Islet precursor cell (in vitro differentiated cells): ENCODE measurements at places on chromosomes 2 and 18.
A peak's percentile ranks its signal among the peaks of the same experiment; 100 is the strongest.

DNA sequence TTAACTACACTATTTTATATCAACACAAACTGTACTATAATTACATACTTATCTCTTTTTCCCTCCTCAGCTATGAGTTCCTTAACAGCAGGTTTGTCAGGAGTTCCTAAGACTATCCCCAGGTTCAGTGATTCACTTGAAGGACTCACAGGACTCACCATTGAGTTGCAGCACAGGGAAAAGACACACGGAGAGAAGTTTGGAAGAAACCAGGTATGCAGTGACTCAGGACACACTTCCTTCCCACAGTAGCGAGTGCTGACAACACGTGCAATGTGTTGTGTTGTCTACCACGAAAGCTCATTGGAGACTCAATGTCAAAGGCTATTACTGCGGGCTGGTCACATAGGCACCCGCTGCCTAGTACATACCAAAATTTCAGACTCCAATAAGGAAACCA lies 32.0 kb downstream of the MGAT4A start:
- DNase-seq, result no peak

GRCh38 chr2:53949457-53949856 lies 21.3 kb downstream of the PSME4 start:
- DNase-seq, result no peak

DNA sequence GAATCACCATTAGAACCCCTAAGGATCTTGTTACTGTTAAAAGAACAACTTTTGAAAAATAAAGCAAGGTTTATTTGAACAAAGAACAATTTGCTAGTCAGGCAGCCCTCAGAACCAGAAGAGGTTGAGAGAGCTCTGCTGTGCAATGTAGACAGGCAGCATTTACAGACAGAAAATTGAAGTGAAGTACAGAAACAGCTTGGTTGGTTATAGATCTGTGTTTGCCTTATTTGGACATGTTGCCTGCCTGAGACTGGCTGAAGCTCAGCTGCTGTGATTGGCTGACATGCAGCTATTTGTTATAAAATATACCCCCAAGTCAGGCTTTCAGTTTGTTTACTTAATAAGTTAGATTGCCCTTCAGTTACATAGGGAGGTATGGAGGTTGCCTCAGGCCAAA lies 12.5 kb downstream of the MSTN start:
- DNase-seq, result no peak

- DNase-seq, result no peak
Measured at GRCh38 chr2:206869824-206870495, 69.4 kb upstream of the CPO start.

GRCh38 chr2:28702415-28702861 lies 49.2 kb upstream of the PPP1CB start:
- no peak for DNase-seq

DNA sequence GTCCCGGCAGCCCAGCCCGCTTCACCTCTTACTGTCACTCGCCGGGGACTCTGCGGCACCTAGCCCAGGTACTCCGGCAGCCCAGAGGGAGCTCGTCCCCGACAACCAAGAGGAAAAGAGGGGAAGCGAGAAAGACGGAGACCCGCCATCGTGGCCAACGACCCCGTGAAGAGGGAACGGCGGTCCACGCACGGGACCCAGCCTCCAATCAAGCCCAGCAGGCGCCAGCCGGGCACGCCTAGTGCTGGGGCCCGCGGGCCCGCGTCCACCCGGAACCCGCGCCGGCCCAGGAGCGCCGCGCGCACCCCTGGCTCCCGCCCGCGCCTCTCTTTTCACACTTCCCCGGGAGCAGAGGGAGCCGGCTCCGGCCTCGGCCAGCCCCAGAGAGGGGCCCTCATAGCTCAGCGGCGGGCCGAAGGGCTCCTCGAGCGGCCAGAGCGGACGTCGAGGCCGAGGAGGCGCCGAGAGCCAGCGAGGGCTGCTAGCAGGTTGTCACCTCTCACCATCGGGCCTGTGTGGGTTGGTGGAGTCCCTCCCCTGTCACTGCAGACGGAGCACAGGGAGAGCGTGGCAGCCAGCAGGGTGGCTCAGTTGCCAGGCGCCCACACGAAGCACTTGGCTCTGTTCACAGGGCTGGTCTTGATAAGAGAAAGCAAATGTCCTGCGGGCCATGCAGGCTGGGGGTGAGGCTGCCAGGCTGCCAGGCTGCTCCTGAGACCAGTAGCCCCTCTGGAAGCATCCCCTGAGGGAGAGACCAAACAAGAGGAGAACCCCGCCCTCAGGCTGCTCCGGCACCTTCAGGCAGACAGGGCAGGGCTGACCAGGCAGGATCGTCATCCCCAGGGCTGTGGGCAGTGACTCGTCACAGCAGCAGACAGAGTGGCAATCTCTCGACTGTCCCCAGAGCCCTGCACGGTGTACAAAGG lies 36.9 kb upstream of the KLF11 start:
- DNase-seq, result peak; percentile 87

DNA sequence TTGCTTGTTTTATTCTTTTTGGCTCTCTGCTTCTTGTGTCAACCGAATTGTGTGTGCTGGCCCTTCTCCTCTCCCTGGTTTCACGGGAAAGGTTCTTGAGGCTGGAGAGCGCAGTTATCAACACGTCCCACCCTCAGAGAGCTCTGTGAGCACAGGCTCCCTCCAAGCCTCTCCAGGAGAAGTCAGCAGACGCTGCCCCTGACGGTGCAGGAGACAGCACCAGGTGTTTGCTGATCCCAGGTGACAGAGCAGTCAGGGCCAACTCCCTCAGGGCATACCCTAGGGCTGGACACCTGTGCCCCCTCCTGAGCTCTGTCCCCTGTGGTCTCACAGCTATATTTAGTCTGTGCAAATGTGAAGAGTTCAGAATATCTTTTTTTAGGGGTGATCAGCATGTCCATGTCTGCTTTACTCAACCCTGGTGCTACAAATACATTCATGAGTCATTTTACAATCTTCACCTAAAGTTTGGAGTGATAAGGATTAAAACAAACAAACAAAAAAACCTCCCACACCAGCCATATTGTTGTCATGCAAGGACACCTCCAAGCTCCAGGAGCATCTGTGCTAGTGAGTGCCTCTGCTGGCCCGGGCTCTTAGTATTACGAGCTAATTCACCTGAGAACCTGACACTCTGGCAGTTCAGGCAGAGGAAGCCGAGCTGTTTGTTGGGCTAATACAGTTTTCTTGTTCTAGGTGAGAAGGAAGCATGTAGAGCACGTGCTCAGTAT lies 65.9 kb upstream of the TMEM200C start:
- no peak for DNase-seq

DNA sequence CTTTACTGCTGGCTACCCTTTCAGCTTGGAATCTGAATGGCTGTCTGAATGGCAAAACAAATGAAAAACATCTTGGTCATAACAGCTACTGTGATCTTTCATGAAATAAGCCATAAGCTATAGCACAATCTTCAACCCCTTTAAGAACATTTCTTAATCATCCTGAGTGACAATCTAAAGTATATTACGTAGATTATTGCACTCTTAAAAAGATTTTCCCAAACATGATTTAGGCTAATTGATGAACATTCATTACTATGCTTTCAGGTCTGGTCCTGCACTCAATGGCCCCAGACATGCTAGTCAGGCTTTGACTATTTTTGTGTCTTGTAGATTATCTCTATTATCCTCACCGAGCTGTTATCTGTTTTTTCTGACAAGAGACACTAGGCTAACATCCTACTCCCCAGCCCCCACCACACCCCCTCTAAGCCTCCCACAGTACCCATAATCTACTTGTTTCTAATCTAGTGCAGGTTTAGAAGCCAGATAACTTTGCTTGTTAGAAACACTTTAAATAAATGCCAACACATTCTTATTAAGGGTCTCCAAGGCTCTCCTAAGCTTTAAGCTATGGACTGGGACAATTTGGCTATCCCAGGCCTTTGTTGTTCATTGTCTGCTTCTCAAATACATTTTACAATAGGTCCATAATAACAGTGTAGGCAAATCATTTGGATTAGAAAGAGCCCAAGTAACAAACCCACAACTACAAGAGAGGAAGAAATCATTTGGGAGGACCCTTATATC lies 4.2 kb downstream of the SMAD2 start:
- no peak for DNase-seq

DNA sequence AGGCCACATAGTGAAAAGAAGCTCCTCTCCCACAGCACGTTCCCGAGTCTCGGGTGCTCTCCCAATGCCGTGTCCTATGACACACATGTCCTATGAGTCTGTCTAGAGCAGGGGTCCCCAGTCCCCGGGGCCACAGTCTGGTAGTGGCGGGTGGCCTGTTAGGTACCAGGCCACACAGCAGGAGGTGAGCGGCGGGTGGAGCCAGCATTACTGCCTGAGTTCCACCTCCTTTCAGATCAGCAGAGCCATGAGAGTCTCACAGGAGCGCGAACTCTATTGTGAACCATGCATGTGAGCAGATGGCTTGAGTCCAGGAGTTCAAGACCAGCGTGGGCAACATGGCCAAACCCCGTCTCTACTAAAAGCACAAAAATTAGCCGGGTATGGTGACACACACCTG lies 112.6 kb downstream of the ZBTB7C start:
- peak; percentile 40 for DNase-seq

DNA sequence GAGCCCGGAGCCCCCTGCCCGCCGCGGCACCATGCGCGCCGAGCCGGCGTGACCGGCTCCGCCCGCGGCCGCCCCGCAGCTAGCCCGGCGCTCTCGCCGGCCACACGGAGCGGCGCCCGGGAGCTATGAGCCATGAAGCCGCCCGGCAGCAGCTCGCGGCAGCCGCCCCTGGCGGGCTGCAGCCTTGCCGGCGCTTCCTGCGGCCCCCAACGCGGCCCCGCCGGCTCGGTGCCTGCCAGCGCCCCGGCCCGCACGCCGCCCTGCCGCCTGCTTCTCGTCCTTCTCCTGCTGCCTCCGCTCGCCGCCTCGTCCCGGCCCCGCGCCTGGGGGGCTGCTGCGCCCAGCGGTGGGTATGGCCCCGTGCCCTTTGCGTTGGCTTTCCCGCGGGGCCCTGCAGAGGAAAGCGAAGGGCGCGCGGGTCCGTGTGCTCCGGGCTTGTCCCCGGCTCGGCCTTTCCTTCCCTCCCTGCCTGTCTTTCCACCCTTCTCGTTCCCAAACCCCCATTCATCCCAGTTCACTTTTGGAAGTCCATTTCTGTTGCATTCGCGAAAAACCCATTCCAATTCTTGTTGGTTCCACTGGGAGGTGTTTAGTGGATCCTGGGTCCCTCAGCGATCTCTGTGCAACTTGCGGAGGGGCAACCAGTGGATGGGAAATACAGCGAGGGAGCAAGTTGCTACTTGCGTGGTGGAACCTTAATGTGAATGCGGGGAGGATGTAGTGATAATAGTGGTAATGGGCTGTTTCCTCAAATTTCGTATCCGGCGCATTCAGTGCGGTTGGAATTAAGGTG lies 599 bp downstream of the ADAM23 start:
- DNase-seq, result peak; percentile 74
